Endodermal cell (in vitro differentiated cells): ENCODE measurements at places on chromosomes 11 and 22. TPM values are rescaled to one million over a fixed set of nuclear protein-coding genes. Genes with fewer than 3 reads are reported as not detected.

The ETS1 gene
- 34.8 and 36.4 TPM in 2 replicates for total RNA-seq

The FGF19 gene
- total RNA-seq: 0.29 and 0.37 TPM in 2 replicates

The DCHS1 gene
- 13.2 and 14.3 TPM in 2 replicates for total RNA-seq

DNA sequence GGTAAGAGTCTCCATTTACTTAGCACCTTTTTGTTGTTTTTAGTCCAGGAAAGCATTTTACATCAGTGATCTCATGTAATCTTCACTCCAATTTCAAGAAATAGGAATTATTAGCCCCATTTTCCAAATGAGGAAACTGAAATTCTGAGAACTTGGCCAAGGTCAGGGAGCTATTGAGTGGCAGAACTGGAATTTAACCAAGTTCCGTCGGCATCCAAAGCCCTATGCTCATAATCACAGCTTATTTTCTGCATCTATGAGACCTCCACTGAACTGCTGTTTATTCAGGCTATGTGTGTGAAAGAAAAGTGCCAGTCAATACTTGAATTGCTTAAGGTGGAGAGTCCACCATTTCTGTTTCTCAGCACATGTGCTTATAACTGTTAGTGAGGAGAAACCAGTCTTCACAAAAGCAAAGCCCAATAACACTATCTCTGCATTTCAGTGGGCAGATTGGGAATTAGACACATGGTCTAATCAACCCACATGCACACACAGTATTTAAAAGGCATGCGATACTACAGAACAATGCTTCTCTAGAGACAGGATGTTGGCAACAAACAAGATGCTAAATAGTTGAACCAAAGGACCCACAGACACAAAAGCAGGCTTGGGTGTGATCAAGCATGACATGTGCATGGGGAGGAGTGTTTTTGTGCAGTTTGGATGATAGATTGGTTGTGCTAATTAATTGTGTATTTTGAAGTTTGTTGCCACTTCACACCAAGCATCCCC lies 780.6 kb downstream of the OPCML start:
- DNase-seq: no peak

GRCh38 chr22:46979506-46979905 lies 217.1 kb downstream of the TBC1D22A start:
- DNase-seq: no peak

- no peak for DNase-seq
Observed at GRCh38 chr11:117570701-117571100, 226.3 kb downstream of the DSCAML1 start.

- DNase-seq: no peak
Observed at GRCh38 chr22:49367041-49367697, 460.5 kb downstream of the BRD1 start.

GRCh38 chr11:110124605-110125004 lies 31.4 kb downstream of the ZC3H12C start:
- no peak for DNase-seq

DNA sequence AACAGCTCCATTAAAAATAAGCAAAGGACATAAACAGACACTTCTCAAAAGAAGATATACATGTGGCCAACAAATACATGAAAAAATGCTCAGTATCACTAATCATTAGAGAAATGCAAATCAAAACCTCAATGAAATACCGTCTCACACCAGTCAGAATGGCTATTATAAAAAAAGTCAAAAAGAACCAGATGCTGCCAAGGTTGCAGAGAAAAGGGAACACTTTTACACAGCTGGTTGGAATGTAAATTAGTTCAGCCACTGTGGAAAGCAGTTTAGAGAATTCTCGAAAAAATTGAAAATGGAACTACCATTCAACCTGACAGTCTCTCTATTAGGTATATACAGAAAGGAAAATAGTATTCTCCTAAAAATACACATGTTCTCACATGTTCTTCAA lies 102.4 kb upstream of the FIBIN start:
- no peak for DNase-seq

DNA sequence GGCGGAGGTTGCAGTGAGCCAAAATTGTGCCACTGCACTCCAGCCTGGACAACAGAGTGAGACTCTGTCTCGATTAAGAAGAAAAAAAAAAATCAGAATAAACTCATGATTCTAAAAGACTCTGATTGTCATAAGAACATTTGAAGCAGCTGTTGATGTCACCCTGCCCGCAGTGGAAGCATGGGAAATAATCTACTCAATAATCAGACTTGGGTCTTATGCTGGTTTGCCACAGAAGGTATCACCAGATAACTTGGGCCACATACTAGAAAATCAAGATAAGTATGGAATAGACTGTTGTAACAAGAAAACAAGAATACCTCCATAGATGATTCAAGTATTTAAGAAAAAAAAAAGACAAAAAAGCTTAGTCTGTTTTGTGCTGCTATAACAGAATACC lies 8.2 kb downstream of the CAVIN3 start:
- no peak for DNase-seq
